ENCODE measurements at places on chromosomes 3 and 15. TPM values are rescaled to one million over a fixed set of nuclear protein-coding genes. Genes with fewer than 3 reads are reported as not detected.

Gene C3orf85
- total RNA-seq, result not detected

Gene SLC6A1
- total RNA-seq, result not detected

Gene TIMMDC1
- total RNA-seq, result 150 TPM

DNA sequence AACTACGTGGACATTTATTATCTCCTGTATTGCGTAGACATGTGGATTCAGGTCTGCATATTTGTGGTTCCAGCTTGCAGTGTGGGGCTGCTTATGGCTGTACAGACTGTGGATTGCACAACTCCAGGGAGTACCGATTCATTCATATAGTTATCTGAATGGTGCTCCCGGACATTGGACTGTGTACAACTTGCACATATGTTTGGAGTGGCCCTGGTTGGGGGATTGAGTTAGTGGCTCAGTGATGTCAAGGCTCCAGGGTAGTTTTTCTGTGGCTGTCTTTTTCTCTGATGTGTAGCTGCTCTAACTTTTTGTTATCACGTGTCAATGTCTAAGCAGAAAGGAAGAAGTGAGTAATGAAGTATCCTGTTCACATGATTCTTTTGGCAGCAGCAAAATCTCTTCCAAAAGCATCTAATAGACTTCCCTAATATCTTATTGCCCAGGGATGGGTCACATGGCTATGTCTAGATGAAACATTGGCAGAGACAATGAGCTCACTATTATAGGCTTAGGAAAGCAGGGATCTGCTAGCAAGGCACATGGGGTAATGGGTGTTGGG, 15.8 kb downstream of the ST3GAL6 start:
- no peak for DNase-seq

Gene UQCRC1
- total RNA-seq, result 193 TPM

All from activated naive CD8-positive, alpha-beta T cell treated with anti-CD3 and anti-CD28 coated beads for 36 hours (primary cell).